Activated CD4-positive, CD25-positive, alpha-beta regulatory T cell treated with anti-CD3 and anti-CD28 coated beads, Interleukin-2, amount 50 U/mL, for 72 hours (primary cell): ENCODE measurements at places on chromosomes 11 and 22.

- no peak for DNase-seq
Measured at GRCh38 chr22:41943661-41944209, 3.2 kb downstream of the CENPM start.

DNA sequence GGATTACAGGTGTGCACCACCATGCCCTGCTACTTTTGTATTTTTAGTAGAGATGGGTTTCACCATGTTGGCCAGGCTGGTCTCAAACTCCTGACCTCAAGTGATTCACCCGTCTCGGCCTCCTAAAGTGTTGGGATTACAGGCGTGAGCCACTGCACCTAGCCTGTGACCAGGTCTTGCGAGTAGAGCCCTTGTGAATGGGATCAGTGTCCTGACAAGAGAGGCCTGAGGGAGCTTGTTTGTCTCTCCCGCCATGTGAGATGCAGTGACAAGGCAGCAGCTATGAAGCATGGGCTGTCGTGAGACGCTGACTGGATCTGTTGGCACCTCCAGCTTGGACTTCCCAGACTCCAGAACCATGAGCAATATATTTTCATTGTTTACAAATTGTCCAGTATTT is 69.3 kb downstream of the LRRC32 start:
- no peak for DNase-seq

DNA sequence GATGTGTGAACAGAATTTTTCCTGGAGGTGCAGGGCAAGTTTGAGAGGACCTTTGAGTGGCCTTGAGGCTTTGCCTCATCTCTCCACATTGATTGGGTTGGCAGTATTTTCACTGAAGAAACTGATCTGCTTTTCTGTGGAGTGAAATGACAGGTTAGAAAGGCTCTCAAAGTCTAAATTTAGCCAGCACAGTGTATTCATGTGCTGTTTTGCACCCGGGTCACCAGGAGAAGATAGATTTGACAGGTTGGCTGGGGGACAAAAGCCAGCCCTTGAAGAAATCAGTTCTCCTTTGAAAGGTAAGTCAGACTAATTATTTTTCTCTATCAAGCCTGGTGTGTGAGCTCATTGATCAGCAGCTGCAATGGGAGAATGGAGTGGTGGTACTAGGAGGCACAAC is 152.9 kb downstream of the DBX1 start:
- DNase-seq: no peak

- DNase-seq: no peak
Measured at GRCh38 chr22:40179526-40179925, 1.8 kb downstream of the TNRC6B start.

DNA sequence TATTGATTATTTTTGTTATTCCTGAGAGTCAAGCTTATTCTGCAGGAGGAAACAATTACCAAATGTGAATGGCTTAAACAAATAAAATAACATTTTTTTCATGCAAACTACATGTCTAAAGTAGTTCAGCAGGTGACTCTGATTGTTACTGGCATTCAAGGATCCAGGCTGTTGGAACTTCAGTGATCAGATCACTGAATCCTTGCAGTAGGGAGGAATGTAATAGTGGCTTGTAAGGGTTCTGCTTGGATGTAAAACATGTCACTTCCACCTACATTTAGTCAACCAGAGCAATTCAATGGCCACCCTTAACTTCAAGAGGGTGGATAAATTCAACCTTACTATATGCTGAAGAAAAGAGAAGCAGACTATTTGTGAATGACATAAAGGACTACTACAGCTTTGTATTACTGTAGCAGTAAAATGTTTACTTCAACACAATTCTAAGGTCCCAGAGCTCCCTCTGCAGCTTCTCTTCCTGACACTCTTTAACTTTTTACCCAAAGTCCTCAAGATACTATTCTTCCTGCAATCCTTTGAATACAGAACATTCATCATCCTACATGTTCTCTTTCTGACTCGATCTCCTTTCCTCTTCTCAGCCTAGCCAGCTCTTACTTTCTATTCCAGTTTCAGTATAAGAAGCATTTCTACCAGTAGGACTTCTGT is 284.0 kb downstream of the LRRC4C start:
- no peak for DNase-seq

DNA sequence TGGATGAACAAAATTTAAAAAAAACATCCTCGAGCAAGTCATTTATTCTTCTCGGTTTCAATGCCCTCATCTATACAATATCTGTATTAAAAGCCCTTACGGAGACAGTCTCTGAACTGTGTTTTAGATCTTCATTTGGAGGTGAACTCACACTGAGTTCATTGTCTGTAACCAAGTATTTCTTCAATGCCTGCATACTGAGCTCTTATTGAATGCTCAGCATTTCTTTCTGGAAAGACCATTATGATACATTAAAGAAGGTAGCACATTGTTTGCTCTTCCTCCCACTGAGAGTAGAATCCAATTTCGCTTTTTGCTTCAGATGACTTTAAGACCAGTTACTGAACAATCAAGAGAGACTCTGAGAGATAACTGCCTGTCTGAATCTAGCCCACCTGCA is 1.7 kb upstream of the ANO3 start:
- DNase-seq: no peak

- DNase-seq: no peak
Measured at GRCh38 chr11:100441086-100441485, 246.0 kb upstream of the ARHGAP42 start.

DNA sequence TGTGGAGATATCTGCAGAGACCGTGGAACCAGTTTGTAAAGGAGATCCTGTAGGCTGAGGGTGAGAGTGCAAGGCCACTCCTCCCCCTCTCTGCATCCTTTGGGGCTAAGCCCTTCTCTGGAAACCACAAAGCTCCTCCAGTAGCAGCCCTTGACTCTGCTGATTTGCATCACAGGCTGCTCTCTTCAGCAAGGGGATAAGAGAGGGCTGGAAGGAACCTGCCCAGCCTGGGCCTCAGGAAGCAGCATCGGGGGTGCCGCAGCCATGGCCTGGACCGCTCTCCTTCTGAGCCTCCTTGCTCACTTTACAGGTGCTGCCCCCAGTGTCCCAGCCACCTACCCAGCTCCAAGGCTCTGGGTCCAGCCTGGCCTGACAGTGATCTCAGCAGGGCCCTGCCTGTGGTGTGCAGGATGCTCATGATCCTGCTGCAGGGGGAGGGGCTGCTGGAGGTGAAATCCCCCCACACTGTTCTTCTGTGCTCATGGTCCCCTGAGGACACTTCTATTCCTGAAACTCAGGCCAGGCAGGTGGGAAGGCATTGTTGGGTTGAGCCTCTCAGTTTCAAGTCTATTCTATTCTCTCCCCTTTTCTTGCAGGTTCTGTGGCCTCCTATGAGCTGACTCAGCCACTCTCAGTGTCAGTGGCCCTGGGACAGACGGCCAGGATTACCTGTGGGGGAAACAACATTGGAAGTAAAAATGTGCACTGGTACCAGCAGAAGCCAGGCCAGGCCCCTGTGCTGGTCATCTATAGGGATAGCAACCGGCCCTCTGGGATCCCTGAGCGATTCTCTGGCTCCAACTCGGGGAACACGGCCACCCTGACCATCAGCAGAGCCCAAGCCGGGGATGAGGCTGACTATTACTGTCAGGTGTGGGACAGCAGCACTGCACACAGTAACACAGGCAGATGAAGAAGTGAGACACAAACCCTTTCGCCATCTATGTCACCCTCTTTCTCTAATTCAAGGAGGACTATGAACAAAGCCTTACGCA is 68.5 kb upstream of the IGLL5 start:
- no peak for DNase-seq

DNA sequence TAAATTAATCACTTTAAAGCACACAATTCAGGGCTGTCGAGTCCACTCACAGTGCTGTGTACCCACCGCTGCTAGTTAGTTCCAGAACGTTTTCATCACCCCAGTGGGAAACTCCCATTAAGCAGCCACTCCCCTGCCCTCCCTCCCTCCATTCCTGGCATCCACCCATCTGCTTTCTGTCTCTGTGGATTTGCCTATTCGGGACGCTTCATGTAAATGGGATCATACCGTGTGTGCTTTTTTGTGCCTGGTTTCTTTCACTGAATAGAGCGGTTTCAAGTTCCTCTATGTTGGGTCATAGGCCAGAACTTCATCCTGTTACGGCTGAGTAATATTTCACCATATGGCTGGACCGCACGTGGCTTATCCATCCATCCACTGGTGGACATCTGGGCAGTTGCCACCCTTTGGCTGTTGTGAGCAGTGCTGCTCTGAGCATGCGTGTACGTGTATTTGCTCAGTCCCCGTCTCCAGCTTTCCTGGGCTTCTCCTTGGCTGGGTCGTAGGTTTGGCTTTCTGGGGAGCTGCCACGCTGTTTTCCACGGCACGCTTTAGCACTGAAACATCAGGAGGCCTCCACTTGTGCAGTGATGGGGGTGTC is 30.1 kb downstream of the ARHGAP8 start:
- no peak for DNase-seq

- DNase-seq: no peak
Measured at GRCh38 chr22:46780453-46780852, 18.0 kb downstream of the TBC1D22A start.

GRCh38 chr11:130513132-130513531 is 64.7 kb downstream of the ADAMTS15 start:
- no peak for DNase-seq

DNA sequence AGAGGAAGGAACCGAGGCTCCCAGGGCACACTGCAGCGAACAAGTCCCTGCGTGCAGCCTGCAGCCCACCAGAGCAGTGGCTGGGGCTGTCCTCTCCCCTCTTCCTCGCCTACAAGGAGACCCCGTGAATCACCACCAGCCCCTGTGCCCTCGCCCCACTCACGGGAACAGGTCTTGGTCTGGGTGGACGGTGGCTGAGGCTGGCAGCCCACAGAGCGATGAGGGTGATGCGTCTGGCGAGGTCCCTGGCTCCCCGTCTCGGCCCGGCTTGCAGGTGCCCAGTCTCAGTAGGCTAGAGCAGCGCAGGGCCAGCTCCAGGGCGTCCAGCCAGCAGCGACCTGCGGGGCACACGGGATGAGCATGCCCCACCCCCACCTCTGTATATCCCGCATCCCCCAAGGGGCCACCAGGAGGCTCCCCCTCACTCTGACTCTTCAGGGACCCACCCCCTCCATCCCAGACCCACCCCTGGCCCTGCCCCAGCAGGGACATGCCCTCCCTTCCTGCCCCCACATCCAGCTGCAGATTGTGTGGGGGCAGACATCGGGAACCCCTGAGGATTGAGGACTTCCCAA is 50.5 kb upstream of the CARS1 start:
- peak; percentile 4 for DNase-seq

DNA sequence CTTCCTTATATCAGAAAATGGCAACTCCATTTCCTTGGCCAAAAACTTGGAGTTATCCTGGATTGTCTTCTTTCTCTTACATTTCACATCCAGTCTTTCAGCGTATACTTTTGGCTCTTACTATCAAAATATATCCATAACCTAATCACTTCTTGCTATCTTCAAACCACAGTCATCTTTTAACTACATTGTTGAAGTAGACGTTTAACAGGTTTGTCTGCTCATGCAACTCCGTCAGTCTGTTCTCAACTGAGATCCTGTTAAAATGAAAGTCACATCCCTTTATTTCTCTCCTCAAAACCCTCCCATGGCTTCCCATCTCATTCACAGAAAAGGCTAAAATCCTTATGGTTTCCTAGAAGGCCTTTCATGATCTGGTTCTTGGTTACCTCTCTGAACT is 41.9 kb downstream of the UVRAG start:
- no peak for DNase-seq

DNA sequence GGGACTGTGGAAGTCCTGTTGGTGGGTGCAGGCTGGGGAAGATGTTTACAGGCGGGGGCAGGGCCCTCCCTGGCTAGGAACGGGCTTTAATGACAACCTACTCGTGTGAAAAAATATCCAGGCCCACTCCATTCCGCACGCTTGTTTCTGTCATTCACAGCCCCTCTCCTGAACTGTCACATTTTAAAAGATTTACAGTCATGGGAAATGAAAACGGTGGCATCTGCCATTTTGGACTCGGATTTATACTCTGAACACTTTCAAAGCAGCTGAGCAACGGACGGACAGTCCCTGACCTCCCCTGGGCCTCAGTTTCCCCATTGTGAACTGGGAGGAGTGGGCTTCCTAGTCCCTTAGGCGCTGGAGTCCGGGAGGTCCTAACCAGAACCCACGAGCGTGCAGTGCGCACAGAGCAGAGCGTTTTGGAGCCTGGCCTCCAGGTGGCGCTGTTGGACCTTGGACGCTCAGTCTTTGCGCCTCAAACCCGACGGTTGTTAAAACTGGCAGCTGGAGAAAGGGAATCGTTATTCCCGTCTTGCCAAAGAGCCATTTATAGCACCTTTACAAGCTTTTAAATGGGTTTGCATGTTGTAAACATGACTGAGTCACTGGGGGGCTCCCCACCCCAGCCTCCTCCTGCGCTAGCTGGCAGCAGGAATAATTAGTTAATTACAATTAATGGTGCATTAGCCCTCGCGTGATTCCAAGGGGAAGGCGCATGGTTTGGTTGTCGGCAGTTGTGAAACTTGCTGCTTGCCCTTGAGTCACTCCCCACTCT is 75.3 kb downstream of the FBLN1 start:
- peak; percentile 85 for DNase-seq

DNA sequence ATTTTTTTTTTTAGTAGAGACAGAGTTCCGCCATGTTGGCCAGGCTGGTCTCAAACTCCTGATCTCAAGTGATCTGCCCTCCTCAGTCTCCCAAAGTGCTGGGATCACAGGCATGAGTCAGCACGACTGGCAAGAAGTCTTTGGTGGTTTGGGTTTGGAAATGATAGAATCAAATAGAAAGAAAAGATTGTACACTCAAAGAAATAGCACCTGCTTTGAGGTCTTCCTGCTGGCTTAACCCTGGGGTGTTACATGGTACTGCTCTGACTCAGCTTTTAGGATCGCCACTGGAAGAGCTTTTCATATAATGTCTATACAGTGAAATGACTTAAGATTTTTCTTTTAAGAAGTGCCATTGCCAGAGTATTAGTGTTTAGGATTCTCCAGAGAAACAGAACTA is 50.2 kb downstream of the JAM3 start:
- no peak for DNase-seq

DNA sequence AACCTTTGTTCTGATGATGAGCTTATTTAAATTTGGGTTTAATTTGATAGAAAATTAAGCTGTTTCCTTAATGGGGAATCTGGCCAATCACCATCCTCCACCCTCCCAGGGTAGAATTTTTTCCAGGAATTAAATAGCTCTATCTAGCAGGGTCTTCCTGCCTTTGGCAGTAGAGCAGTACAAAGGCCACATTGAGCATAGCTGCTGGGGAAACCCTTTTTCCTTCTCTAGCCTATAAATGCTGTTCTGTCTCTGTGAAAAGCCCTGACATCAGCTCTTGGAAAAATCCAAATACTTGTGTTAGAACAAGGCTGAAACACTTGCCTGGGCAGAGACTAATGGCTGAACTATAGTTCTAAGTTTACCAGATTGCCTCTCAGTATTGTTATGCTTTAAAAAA is 55.1 kb downstream of the ARHGEF12 start:
- DNase-seq: no peak

DNA sequence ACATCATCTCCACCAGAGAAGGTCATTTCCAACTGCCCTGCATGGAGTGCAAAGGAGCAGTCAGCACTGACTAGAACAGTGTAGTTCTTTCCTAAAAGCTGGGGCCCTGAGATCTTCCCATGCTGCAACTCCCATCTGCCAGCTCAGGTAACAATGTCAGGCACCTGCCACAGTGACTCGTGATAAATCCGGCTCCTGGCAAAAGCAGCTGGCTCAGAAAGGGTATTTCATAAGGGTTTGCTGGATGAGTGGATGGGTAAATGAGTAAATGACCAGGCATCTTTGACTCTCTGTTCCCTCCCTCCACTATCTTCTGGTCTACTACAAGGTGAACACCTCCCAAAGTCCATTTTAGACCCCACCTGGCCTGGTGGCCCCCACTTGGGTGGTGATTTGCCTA is 403.6 kb downstream of the NXPE2 start:
- no peak for DNase-seq

- no peak for DNase-seq
Measured at GRCh38 chr22:36104435-36104834, 56.1 kb downstream of the APOL3 start.
